Ureter (tissue), 1 donor: ENCODE measurements at places on chromosomes 11 and 22. TPM values are rescaled to one million over a fixed set of nuclear protein-coding genes. Genes with fewer than 3 reads are reported as not detected.

GRCh38 chr11:45109400-45109799, 37.0 kb upstream of the PRDM11 start:
- no peak for DNase-seq

Gene SWAP70
- 49.0 TPM for total RNA-seq

DNA sequence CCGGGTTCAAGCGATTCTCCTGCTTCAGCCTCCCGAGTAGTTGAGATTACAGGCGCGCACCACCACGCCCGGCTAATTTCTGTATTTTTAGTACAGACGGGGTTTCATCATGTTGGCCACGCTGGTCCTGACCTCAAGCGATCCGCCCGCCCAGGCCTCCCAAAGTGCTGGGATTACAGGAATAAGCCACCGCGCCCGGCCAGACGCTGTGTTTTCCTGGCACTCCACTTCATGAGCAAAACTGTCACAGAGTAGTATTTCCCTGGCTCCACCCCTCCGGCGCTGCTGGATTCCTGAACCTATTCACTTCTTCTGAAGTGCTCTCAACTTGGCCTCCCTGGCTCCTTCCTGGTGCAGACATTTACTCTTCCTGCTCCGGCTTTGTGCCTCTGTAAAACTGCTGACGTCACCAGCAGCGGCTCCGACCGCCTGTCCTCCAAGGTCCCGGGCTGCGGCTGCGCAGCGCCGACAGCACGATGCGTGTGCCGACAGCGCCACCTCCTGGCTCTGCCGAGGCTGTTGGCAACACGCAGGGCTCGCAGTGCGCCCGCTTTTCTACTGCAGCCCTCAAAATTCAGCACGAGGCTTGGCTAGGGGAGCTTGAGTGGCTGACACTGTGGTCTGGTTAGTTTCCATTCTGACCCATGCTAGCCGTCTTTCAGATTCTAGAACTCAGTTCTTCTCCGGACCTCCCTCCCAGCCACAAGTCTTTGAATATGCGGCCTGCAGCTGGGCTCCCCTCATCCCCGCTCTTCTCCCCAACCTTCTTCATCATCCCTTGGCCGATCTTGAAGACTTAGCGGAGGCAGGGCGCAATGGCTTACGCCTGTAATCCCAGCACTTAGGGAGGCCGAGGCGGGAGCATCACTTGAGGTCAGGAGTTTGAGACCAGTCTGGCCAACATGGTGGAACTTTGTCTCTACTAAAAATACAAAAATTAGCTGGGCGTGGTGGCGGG, 36.6 kb downstream of the APOL3 start:
- DNase-seq, result peak; percentile 95

- no peak for DNase-seq
Measured at GRCh38 chr11:14350215-14350614, 8.8 kb downstream of the RRAS2 start.

GRCh38 chr11:68792400-68792966, 41.2 kb upstream of the TESMIN start:
- DNase-seq, result no peak

Gene FUT4
- 6.6 TPM for total RNA-seq

DNA sequence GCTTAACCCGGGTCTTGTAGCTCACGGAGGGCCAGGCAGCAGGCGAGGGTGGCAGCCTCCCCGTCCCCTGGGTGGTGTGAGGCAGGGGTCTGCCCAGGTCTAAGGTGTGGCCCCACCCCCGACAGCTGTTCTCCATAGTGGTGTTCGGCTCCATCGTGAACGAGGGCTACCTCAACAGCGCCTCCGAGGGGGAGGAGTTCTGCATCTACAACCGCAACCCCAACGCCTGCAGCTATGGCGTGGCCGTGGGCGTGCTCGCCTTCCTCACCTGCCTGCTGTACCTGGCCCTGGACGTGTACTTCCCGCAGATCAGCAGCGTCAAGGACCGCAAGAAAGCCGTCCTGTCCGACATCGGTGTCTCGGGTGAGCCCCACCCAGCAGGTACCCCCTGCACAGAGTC, 24.4 kb downstream of the SYNGR1 start:
- DNase-seq, result no peak

DNA sequence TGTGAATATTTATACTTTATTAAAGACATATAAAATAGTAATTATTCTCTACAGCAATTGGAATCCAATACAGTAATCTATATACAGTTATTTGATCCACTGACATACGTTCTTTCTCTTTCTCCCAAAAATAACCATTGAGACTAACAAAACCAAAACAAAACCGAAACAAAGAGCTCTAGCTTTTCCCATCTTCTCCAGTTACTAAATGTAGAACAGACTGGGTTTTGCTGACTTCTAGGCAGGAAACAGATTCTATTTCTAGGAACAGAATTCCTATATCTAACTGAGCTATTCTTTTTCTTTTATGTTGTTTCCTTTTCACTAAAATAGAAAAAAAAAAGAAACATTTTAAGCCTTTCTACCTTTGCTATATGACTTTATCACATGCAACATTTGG, 80.1 kb downstream of the PACS1 start:
- DNase-seq, result no peak

Gene CDCA5
- 1.9 TPM for total RNA-seq

Gene UPK3A
- 233 TPM for total RNA-seq

DNA sequence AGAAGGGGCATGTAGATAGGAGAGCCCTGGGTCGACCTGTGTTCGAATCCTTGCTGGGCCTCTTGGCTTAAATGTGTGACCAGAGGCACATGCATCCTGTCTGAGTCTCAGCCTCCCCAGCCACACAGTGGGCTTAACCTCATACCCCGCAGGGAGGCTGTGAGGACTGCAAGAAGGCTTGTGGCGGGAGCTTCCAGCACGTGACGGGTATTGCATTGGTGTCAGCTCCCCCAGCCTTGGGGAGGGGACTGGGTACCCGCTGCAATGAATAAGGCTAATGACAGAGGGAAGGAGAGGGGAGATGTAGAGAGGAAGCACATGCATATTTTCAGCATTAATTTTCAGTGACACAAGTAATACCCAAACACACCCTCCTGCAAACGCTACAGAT, 8.1 kb downstream of the RASD2 start:
- no peak for DNase-seq

DNA sequence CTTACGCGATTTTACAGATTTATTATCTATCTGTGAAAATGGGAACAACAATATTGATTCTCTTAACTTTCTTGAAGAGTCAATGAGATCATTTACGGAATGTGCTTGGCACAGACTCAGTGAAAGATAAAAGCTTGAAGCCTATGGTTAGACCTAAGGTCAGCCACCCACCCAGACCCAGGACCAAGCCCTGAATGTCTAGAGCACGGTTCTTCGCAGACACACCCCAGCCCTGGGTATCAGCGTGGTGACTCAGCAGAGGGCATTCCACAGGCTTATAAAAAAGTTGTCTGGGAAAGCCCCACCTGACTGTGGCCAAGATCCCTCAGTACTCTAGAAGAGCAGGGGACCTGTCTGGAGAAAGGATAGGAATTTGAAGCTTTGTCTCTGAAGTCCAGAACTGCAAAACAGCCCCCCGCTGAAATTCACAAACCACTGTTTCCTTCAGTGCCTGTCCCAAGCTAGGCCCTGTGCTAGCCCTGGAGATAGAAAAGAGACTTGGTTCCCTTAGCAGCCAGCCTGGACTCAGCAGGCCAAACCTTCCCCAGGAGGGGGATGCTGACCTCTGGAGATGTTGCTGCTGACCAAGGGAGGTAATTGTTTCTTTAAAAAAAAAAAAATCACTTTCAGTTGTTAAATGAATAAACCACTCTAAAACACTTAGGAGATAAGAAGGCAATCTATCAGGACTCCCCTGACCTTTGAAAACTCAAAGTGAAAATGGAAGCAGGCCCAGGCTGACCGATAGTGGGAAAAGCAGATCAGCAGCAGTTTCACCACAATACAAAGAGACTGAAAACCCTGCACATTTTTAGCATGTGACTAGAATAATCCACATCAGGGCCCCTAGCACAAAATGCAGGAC, 114.0 kb downstream of the ABTB2 start:
- no peak for DNase-seq

Gene STK33
- total RNA-seq, result 13.1 TPM

DNA sequence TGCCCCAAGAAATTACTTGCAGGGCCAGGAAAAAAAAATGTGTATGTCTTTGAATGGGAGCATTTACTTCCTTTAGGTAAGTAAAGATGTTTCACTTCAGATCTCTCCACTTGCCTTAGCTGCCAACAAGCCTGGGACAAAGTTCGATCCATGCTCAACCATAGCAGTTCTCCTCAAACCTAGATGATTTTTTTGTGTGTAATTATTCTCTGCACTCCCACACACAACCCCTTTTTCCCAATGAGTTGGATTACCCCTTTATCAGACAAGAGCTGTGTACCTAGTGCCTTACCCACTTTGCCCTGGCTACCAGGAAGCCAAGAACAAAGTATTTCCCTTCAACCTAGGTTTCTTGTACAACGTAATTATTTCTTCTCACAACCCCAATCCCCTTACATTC, 35.6 kb downstream of the TPBGL start:
- DNase-seq, result peak; percentile 14

DNA sequence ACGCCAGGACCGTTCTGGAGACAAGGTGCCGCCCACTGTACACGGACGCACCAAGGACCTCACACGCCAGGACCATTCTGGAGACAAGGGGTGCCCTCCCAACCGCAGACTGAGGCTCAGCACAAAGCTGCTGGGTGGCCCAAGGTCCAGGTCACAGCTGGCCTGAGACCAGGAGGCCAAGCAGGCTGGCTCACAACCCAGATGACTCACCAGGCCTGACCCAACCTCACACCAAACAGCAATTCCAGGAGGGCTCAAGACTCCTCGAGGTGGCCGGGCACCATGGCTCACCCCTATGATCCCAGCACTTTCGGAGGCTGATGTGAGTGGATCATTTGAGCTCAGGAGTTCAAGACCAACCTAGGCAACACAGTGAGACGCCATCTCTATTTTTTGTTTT, 14.8 kb downstream of the BRD1 start:
- no peak for DNase-seq

DNA sequence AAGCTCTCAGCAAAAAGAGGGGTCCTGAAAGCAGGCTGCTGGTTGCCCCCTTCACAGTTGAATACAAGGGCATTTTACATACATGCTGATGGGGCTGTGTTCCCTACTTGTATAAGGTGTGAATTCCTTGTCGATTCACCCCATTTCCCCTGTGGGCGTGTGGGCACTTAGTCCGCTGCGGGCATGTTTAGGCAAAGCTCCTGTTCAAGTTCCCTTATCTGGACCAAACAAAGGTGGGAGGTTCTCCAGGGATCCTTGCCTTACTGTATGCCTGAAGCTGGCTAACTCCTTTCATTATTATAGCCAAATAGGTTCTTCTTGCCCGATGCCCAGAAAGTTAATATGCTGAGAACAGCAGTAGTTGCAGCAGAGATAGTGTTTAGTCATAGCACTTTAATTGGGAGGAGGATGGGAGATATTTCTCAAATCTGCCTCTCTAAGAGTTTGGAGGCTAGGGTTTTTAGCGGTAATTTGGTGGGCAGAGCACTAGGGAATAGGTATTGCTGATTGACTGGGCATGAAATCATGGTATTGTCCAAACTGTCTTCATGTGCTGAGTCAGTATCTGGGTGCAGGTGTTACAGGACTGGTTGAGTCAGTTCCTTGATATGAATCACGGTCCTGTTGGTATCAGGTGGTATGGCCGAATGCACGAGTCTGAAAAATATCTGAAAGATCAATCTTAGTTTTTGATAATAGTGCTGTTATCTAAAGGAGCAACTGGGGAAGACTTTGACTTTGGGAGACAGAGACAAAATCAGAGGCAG, 32.7 kb downstream of the METTL15 start:
- no peak for DNase-seq

GRCh38 chr11:2815762-2816496, 69.6 kb downstream of the CDKN1C start:
- DNase-seq, result no peak

GRCh38 chr11:11958403-11959231, 49.8 kb downstream of the DKK3 start:
- DNase-seq, result no peak

GRCh38 chr22:35638410-35638809, 9.8 kb upstream of the APOL6 start:
- DNase-seq, result peak; percentile 85

- no peak for DNase-seq
Measured at GRCh38 chr11:87322568-87322967, 284.8 kb downstream of the TMEM135 start.

- no peak for DNase-seq
Measured at GRCh38 chr11:115391160-115391559, 113.1 kb downstream of the CADM1 start.

Gene MRGPRF
- 75.2 TPM for total RNA-seq

DNA sequence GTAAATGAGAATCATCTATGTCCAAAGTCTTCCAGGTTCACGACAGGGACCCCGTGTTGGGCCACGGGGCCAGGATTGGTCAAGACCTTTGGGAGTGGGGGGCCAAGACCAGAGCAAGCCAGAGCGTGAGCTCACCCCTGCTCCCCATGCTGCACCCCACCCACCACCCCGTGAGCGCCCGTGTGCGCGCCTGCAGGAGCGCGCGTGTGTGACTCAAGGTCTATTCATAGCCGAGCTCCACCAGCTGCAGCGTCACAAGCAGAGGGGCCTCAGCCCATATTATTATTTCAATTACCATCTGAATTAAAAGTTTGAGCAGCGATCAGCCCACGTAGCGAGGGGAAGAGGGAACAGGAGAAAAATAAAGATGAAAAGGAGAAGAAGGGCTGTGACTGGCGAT, 5.2 kb downstream of the KCNJ4 start:
- DNase-seq, result no peak

Gene DEUP1
- not detected for total RNA-seq

Gene CRACR2B
- 45.8 TPM for total RNA-seq

Gene DNAJB7
- total RNA-seq, result not detected

Gene OR5AN1
- total RNA-seq, result not detected

DNA sequence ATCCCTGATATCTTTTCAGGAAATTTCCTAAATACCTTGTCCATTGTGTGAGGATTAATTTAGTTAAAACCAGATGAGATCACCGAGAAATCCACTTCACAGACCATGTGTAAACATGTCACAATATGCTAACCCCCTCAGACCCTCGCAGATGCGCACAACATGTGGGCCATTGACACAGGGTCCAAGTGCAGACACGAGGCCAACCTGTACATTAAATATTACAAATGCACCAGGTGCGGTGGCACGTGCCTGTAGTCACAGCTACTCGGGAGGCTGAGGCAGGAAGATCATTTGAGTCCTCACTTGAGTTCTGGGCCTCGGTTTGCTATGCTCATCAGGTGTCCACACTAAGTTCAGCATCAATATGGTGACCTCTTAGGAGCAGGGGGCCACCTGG, 9.9 kb upstream of the TMPRSS4 start:
- DNase-seq, result no peak

Gene MMP13
- total RNA-seq, result not detected

DNA sequence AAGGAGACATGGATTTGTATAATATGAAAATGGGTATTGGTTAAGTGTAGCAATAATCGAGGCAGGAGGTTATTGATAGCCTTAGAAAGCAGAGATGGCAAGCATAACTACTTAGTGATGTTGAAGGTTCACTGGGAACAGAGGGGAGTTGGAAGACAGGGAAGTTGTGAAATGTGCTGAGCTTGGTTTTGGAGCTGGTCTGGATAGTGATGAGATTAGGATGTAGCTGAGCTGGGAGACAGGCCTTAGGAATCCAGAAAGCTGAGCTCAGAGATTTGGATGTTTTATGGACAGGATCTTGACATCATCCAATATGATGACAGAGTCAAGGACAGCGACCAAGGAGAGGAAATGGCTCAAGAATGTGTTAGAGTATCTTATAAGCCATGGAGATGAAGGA, 113.1 kb downstream of the ARHGAP42 start:
- no peak for DNase-seq
